ENCODE measurements at places on chromosomes 6 and 20.

GRCh38 chr6:73666393-73666792, 12.6 kb upstream of the SLC17A5 start:
- DNase-seq, result no peak

- DNase-seq, result no peak
Observed at GRCh38 chr6:137117581-137117980, 55.9 kb downstream of the IL22RA2 start.

- peak; percentile 45 for DNase-seq
Observed at GRCh38 chr20:35269055-35269781, 8.7 kb downstream of the MMP24OS start.

DNA sequence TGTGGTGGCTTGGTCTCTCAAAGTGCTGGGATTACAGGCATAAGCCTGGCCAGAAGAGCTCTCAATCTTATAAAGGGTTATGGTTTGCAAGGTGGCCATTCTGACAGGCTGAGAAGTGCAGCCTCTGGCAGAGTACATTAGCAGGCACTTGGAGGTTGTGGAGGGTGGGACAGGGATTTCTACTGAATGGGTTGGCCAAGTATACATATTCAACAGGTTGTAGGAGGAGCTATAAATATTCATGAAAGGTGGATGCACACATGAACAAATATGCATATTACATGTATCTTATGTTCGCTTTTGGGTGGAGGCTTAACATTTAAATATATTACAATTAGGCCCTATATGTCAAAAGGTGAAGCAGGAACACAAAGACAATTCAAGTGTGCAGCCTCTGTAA, 20.0 kb upstream of the KCNK5 start:
- no peak for DNase-seq

- no peak for DNase-seq
Observed at GRCh38 chr20:11136691-11137090, 462.9 kb upstream of the JAG1 start.

DNA sequence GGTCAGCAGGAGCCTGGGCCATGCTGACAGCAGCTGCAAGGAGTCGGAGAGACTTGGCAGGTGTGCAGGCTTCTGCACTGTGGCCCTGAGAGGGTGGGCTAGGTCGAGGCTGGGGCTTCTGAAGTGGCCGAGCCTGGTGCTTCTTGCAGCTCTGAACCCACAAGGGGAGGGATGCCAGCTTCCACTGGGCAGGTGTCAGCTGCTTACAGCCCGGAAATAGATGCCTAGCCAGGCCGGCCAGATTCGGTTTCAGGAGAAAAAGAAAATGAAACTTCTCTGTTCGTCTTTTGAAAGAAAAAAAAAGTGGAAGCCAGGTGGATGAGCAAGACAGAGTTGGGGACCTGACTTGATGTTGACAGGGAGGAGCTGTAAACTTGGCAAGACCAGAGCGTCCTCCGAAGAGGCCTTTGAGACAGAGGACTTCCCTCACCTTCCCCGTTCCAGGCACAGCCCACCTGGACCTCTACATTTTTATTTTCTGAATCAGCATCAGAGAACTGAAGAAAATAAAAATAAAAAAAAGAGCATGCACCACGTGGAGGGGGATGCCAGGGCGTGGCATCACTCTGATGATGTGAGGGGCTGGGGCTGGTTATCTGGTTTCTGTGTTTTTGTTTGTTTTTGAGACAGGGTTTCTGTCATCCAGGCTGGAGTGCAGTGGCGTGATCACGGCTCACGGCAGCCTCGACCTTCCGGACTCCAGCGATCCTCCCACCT, at the start of gene ZBP1:
TSS of gene ZBP1 (minus strand) at position 153 of the 717 bp plus-strand sequence. CDS start at position 22, 131 bp downstream.
- peak; percentile 30 for DNase-seq

DNA sequence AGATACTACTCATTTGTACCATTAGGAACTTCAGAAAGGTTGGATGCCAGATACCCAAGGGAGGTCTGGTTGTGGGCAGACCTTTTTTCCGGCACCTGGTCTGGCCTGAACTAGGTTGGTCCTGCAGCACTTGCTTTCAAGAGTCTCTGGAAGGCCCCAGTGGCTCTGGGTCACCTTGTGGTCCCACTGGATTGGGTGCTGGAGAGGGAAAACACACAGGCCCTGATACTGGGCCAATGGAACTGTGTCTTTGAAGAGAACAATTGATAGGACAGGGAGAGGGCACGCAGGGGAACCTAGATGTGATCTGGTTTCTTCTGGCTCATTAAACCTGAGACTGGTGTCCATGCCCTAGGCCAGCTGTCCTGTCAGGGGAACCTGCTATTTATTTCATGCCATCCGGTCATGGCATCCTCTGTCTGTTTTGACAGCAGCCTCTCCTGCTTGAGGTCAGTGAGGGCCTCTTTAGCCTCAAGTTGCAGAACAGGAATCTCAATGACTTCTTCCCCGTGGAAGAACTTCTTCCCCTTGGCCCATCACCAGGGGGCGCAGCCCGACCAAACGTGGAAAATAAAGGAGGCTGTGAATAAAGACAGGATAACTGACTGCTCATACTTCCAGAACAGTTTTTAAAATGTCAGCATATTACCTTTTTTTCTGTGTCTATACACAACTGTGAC, 25.0 kb downstream of the TAF8 start:
- DNase-seq, result peak; percentile 56

DNA sequence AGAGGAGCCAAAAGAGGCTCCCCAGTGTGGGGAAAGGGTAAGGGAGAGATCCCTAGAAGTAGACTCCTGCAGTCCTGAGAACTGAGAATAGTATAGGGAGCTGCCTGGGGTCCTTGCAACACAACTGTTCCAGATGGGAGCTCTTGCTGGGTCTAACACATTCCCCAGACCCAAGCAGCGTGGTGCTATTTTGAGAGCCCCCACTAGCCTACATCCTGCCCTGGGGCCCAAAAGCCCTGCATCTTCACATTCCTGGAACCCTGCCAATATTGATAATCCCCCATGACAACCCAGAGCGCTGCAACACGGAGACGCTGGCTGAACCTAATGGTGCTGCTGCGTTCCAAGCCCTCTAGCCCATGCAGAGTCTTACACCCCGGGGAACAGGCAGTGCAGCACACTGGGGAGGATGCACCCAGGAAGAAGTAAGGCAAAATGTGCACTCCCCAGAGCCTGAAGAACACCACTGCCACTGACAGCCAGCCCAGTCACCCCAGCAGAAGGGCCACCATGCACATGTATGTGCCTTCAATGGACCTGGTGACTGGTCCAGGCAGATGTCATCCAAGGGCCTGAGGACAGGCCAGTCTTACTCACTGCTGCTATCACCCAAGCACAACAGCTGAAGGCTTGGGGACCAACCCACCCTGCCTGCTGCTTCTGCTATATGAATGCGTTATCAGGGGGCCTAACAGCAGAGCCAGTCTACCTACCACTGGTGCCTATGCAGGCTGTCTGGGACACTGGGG, 7.0 kb upstream of the RNF217 start:
- no peak for DNase-seq

DNA sequence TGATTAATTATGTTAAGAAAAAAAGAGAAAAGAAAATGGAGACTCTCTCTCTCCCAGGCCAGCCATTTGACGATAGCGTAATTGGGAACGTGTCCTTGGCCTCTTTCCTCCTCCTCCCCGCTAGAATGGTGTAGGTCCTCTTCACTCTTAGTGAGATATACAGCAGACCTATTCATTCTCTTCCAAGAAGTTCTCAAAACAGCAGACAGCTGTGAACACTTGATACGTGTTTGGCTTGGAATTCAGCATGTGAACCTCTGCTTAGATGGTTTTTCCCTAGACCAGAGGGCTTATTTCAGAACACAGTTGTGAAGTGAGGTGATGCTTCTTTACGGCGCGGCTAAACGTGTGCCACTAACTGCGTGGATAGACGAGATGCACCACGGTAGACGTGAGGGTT, 32.6 kb upstream of the TULP4 start:
- no peak for DNase-seq

GRCh38 chr6:157741321-157741947, 81.6 kb upstream of the SNX9 start:
- DNase-seq, result no peak

GRCh38 chr6:156994215-156995076, 217.3 kb downstream of the ARID1B start:
- DNase-seq, result no peak

DNA sequence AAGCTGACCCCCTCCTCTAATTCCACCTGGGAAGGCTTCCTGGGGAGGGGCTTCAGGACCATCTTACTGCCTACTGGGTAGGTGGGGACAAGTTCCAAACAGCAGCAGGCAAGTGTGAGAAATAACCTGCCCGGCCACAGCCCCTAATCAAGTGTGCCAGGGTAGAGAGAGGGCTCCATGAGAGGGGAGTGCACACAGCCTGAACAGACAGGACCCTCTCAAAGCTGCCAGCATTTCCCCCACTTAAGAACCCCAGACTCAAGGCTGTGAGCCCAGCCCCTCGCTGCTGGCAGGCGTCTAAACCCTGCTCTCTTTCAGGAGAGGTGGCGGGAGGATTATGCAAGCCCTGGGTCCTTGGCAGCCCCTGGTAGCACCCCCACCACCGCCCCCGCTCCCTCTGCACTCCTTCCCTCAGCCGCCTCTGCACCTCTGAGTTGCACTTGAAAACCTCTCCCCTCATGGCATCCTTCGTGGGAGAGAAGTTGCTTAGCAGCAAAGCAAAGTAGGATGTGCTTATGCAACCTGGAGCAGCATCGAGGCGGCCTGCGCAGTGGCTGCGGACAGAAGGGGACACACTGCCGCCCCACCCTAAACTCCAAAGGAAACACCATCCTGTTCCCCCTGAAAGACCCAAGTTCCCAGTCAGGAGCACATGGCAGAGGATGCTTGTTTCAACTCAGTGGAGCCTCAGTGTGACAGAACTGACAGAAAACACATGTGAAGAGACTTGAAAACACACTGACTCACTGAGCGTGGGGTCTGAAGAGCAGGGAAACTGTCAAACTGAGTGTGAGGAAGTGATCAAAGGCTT, 10.5 kb downstream of the DDRGK1 start:
- no peak for DNase-seq

GRCh38 chr20:39880890-39881289, 808.1 kb downstream of the MAFB start:
- no peak for DNase-seq

DNA sequence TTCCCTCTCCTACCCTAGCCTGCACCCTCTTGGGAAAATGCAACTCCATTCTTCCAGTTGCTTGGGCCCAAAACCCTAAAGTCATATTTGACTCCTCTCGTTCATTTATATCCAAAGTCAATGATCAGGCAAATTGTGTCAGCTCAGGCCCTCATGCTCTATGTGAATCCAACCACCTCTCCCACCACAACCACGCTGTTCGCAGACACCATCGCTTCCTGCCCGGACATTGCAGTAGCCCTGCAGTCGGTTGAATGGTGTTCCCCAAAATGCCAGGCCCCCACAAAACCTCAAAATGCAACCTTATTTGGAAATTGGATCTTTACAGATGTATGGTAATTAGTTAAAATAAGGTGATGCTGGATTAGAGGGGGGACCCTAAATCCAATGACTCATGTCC, 98.3 kb downstream of the PREX1 start:
- no peak for DNase-seq

DNA sequence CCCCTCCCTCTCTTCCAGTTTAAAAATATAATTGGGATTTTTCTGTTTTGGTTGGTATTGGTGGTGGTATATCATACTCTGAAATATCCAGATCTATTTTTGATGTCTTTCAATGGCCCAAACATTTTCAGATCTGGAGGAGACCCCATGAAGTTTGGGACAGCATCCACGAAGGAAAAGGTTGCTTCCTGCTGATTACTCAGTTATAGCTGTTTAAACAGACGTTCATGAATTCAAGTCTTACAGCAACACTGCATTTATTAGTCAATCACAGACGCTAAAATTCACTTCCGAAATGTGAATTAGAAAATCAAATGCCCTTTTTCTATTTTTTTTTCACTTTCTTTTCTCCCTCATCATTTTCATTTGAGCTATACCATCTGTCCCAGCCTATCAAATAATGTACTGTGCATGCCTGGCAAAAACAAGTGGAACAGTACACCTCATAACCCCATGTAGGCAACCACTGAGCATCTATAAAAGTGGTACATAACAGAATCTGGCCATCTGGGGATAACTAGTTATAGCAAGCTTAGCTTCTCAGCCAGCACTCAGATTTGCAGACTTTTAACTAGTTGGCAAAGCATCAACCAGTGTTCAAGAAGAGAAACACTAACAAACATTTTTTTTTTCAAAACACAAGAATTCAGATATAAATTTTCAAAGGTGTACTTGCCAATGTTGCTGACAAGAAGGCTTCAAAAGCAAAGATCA, 124.5 kb downstream of the HIVEP2 start:
- DNase-seq, result no peak

- DNase-seq, result no peak
Observed at GRCh38 chr6:90502866-90503407, 83.9 kb downstream of the MAP3K7 start.

DNA sequence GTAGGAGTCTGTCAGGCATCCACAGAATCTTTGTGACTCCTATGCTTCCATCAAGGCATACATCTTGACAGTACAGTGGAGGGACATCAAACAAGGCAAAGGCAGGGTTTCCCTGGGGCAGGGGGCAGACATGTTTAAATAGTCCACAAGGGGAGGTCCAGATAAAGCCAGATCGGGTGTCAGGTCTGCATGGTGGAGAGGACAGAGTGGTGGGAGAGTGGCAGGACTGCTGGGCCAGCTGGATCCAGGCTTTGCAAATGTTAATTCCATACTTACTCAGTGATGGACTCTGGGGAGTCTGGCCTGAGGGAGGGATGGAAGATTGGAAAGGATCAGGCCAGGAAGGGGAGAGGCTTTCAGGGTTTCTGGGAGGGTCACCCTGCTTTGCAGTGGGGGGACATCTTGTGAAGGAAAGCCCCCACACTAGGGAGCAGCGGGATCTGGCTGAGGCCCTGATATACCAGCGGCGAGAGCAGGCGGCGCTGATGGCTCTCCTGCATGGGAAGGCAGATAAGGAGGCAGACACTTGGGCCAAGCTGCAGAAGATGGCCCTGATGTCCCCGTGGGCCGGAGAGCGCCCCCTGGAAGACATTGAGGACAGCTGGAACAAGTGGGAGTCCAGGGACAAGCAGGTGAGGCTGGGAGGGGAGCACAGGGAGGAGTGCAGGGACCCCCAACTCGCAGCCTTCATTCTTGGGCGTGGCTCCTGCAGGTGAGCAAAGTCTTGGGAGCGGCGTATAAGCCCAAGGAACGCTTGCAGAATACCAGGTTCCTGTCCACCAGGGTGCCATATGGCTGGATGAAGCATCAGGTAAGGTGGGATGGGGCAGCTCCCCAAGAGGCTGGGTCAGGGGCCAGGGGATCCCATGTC, 44.6 kb downstream of the SUN5 start:
- no peak for DNase-seq

- DNase-seq, result no peak
Observed at GRCh38 chr6:148924226-148925012, 177.6 kb downstream of the UST start.

- no peak for DNase-seq
Observed at GRCh38 chr6:151058021-151058733, 181.6 kb upstream of the AKAP12 start.

GRCh38 chr20:47117371-47117770, 222.7 kb downstream of the EYA2 start:
- no peak for DNase-seq

GRCh38 chr20:22472447-22473100, 111.8 kb downstream of the FOXA2 start:
- no peak for DNase-seq

DNA sequence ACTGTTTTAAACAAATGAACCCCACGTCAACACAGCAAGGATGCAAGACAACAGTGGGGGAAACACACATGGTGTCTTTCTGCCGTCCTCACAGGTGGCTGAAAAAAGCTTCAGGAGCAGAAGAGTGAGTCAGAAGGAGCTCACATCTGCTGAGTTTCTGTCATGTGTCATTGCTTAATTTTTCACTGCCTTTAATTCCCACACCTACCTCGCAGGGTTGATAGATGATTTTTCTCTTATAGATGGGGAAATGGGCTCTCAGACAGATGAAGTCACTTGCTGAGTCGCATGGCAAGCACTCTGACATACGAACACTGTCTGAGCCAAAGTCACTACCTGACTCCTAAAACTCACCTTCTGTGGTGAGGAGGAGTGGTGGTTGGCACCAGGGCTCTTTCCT, 28.3 kb upstream of the CARMIL1 start:
- no peak for DNase-seq
